ENCODE measurements at places on chromosomes 3 and 15.

DNA sequence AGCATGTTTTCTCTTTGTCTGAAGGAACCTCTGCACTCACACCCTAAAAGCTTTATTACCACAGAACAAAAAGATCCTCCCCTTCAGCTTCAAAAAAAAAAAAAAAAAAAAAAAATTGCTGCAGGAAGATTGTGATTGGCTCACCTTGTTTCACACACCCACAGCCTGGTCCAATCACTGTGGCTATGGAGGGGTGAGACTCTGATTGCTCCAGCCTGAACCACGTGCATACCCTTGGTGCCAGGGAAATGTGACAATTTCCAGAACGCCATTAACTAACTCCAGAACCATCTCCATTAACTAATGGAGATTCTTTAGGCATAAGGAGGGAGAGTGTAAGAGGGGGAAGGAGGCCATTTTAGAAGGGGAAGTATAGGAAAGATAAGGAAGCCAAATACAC is 106.5 kb upstream of the CRBN start:
- DNase-seq: no peak

DNA sequence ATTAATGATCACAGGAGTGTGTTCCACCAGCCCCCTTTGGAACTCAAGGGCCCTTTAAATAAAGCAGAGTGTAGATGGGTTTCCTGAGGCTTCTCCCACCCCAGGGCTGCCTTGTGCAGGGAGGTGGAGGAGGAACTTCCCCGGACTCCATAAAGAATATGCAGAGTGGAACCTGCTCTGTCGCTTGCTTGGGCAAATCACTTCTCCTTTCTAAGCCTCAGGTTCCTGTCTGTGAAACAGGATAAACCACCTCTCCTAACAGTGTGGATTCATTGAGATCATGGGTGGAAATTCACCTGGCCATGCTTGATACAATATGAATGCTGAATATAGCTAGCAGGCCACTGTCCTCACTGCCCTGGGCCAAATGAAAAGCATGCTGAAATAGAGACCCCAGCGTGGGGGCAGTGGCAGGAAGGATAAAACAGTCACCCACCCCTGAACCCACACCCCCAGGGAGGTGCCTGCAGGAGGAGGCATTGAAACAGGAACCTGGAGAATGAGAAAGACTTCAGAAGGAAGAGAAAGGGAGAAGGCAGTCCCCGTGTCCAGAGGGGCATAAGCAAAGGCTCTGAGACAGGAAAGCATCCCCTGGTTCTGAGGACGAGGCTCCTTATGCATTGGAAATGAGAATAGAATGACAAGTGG is 41.1 kb upstream of the CHRNB4 start:
- no peak for DNase-seq

DNA sequence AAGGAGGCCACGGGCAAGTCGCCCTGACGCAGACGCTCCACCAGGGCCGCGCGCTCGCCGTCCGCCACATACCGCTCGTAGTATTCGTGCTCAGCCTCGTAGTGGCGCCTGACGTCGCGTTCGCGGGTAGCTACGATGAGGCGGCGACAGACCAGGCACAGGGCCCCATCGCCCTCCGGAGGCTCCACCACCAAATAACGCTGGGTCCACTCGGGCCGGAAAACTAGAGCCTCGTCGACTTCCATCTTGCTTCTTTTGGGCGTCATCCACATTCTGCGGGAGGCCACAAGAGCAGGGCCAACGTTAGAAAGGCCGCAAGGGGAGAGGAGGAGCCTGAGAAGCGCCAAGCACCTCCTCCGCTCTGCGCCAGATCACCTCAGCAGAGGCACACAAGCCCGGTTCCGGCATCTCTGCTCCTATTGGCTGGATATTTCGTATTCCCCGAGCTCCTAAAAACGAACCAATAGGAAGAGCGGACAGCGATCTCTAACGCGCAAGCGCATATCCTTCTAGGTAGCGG is at the start of gene EPM2AIP1:
Gene EPM2AIP1 (minus strand): TSS at position 326 of the 520 bp plus-strand sequence. CDS start 54 bp downstream, at position 272.
- no peak for DNase-seq

GRCh38 chr3:65665915-65666314 is 372.8 kb downstream of the MAGI1 start:
- DNase-seq: no peak

GRCh38 chr15:89630974-89631901 is 24.0 kb downstream of the KIF7 start:
- DNase-seq: no peak

GRCh38 chr15:36831125-36831903 is 251.9 kb downstream of the CDIN1 start:
- no peak for DNase-seq

DNA sequence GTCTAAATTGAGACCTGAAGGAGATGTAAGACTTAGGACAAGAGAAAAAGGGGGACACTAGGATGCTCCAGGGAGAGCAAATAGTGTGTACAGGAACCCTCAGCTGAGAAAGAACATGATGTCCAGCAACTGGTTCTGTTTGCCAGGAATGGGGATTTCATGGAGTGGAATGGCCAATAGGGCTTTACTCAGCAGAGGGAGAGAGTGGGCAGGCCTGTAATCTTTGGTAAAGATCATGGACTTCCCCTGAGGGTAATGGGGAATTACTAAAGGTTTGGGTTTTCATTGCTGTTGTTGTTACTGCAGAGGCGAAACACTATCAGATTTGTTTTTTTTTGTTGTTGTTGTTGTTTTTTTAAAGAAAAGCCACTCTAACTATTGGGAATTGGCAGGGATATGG is 99.0 kb downstream of the SCN11A start:
- no peak for DNase-seq

DNA sequence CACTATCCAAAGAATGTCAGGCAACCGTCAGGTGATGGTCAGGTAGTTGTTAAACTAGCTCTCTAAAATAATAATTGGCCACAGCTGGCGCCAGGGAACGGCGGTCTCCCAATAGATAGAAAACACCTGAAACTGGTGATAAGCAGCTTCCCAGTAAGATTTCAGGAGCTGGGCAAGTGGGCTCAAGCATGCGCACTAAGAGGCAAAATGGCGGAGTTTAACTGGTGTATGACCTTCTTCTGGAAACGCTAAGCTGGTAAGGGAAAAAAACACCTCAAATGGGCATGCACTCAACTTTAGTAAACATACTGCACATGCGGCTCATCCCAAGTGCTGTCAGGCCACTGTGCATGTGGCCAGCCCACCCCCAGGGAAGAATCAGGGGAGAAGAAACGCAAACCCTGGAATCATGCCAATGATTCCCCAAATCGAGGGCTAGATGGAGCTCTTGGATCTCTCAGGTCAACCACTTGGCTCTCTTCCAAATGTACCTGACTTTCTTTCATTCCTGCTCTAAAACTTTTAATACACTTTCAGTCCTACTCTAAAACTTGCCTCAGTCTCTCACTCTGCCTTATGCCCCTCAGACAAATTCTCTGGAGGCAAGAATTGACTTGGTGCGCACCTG is 195.0 kb downstream of the ZNF621 start:
- DNase-seq: peak; percentile 14

DNA sequence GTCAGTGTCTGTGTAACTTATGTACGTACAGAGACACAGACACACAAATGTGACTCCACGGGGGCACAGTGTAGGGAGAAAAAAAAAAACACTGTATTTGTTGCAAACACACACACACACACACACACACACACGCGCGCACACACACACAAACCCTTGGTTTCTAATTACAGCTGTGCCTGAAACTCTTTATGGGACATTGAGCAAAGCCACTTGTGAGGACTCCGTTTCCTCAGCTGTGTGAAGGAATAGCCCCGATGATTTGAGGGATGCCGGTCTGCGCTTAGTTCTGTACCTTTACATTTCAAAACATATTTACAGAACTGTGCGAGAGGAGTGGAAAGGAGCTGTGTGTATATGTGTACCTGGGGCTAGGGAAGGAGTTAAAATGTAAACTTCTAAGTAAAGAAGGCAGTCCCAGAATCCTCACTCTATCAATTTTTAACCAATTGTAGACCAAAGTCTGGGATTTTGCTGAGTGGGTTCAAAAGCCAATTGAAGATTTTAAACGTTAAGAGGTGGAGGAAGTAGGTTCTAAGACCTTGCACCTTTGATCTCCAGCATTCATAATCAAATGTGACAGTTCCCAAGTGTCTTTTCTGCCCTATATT is 5.3 kb upstream of the BCL6 start:
- DNase-seq: no peak

DNA sequence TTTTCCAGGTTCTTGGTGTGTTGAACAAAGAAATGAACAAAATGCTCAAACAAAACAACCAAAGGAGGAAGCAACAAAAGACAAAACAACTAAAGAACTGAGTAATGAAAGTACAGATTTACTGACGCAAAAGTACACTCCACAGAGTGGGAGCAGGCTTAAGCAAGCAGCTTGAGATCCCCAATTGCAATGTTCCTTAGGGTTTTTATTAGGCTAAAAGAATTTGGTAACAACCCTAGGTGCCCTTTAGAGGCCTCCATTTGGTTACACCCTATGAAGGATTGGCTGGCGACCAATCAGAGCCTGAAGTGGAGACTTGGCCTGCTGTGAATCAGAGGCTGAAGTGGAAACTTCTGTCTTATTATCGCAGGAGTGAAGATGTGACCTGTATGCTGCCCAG is 243.4 kb upstream of the ATP10A start:
- DNase-seq: no peak

DNA sequence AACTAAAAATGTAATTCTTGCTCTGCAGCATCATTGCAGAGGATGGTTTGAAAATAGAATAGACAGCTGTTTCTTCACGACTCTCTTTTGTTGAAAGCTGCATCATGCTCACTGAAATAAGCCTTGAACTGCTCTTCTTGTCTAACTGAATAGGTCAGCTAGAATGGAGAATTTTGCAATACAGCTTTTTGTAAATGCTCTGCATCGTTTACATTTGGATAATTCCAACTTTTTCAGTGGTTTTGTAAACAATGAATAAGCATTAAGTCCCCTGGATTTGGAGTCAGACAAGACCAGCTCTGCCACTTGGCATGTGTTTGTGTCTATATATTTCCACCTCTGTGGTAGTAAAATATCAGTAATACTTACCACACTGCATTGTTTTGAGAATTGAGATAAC is 95.2 kb downstream of the PLSCR2 start:
- no peak for DNase-seq
